ENCODE measurements at places on chromosomes 5 and 9.

GRCh38 chr5:19920761-19921160 lies 67.2 kb downstream of the CDH18 start:
- DNase-seq, result no peak

DNA sequence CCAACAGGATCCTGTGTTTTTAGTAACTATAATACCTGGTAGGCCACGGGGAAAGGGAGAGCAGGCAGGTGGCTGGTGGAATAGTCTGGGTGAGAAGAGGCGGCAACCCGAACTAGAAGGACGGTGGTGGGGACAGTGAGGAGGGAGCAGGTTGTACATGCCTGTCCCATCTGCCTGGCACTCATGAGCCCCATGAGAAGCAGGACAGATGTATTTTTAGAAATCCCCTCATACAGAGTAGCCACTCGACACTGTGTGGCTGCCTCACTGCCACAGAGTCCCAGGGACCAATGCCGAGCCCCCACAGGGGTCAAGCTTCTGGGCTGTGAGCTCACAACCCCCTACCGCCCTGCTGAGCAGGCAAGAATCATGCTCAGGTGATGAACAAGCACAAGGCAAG lies 136.6 kb downstream of the SEC61B start:
- no peak for DNase-seq

GRCh38 chr5:17991775-17992174 lies 357.5 kb downstream of the TAF11L14 start:
- DNase-seq, result no peak

DNA sequence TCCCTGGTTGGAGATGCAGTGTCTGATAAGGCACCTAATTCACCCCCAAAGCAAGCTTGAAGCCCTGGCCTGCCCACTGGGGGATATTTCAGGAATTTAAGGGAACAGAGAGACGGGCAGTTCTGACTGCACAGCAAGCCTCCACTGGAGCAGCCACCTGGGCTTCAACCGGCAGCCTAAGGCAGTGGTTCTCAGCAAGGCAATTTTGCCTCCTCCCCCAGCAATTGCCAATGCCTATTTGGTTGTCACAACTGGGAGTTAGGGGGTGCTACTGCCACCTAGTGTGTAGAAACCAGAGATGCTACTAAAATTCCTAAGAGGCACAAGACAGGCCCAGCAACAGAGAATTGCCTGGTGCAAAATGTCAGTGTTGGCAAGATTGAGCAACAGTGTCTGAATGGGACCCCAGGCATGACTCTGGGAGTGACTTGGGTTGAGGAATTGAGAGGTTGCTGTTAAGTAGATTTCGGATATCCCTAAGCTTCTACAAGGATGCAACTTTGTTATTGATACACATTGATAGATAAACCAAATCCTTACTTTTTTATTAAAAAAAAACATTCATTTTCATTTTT lies 58.7 kb upstream of the CTSL start:
- DNase-seq, result peak; percentile 64

DNA sequence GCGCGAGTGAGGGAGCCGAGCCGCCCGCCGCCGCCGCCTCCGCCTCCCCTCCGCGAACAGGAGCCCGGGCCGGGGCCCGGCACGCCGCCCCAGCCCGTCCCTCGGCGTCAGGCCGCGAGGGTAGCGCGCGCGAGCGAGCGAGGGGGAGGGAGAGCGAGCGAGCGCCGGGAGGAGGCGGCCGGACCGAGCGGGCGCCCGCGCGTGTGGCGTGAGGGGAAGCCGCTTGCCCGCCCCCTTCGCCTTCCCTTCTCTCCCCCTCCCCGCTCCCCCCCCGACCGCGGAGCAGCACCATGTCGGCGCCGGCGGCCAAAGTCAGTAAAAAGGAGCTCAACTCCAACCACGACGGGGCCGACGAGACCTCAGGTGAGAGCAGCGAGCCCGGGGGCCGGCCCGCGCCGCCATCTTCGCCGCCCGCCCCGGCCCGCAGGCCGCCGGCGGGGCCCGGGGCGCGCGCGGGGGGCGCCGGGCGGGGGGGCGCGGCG lies 312 bp downstream of the SET start:
- no peak for DNase-seq

DNA sequence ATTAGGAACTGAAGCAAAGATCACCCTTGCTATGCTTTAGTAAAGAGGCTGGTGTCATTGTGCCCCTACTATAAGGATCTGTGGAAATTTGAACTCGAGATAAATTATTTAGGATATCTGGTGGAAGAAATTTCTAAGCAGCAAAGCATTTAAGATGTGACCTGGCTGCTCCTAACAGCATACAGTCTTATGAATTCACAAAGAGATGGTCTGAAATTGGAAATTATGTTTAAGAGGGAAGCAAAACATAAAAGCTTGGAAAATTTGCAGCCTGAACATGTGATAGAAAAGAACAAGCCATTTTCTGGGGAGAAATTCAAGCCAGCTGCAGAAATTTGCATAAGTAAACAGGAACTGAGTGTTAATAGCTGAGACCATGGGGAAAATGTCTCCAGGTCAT lies 223.7 kb downstream of the FBXO4 start:
- DNase-seq, result no peak

DNA sequence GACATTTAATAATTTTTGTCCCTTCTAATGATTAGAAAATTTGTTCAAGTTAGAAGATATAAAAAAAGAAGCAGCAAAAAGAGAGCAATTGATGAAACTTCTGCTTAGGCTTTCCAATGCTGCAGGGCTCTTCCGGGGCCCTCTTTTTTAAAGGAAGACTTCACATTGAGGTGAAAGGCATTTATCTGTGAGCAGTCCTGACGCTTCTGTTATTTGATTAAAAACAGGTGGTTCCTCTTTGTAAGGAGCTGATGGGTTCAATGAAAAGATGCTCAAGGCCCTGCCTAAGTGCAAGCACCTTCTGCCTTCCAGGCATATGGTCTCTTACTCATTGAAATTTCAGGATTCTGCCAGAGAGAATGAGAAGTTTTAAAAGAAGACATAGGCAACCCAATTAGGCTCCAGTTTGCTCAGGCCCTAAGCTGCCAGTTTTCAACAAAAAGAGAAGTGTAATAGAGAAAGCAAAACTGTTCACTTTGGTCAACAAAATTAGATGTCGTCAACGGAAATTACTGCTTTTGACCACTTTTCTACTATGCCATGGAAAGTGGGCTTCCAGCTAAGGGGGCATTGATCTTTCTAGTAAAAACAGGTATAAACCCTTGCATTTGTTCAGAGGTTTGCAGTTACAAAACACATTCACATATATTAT lies 100.2 kb downstream of the INSYN2B start:
- DNase-seq, result peak; percentile 39

DNA sequence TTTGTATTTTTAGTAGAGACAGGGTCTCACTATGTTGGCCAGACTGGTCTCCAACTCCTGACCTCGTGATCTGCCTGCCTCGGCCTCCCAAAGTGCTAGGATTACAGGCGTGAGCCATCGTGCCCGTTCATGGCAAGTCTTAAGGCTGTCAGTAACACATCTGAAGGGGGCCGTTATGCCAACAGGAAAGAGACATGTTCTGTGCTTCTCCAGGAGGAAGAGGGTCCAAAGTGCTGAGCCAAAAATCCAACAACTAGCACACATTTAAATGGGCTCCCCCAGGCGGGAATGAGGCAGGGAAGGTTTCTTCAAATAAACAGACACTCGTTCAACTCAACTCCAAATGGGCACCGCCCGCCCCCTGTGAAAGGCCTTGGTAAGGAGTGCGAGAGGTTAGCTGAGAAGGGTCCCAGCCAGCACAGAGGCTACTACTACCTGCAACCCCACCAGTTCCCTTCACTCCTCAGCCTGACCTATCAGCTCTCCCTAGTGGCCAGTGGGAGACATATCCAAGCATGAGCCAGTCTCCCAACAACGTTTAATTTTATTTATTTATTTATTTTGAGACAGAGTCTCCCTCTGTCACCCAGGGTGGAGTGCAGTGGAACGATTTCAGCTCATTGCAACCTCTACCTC lies 84.1 kb upstream of the DMRT1 start:
- DNase-seq, result peak; percentile 20

DNA sequence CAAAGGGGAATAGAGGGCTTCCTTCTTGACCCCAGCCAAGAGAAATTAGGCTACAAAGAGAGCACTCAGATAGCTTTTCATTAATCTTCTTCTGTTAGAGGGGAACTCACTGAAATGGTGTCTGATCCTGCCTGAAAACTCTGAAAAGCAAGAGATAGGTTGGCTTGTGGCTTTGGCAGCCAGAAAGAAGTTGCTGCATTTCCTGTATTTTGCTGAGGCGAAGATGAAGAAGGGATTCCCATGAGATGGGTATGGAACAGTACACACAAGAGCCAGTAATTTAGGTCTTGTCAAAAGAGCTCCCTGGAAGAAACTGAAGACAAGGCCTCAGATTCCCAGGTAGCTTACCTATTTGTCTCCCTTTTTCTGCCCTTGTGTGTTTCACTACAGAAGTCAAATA lies 120.9 kb upstream of the TARS1 start:
- no peak for DNase-seq

DNA sequence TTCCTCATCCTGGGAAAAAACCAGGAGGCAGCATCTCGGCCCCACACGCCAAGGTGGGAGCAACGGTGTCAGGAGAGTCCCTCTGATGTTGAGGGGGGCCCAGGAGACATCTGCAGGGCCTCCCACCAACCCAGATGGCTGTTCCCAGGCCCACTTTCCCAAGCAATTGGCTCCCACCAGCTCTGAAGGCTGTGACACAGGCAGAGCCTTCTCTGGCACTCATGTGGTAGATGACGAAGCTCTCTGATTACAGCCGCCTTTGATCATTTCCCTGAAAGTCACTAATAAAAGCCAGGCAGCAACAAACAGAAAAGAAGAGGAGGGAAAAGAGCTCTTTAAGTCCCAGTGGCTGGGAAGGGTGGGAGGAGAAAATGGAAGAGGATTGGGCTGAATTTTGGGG lies 226.5 kb downstream of the CDK5RAP2 start:
- DNase-seq, result no peak

DNA sequence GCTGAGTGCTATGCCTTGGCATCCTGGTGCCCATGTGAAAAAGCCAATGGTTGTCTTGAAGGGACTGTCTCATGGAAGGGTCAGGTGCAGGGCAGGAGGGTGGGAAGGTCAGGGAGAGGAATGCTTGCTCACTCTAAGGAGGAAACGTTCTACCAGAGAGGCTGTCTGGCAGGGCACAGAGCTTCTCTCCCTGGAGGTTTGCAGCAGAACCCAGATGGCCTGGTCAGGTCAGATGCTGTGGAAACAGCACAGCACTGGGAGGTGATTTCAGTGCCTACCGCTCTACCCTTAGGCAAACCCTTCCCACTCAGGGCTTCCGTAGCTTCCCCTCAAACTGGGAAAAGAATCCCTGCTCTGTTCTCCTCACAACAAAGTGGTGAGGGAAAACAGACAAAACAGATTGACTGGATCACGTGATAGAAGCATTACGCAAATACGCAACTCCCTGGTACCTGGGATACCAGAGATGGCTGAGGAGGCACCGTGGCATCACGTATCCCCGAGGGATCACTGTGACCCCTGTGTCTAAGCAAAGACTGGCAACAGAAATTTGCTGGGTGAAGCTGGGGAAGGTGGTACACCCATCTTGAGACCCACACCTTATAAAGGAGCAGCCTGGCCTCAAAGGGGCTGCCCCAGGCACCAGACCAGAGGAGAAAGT lies 3.9 kb upstream of the MGAT1 start:
- peak; percentile 49 for DNase-seq

GRCh38 chr9:127955294-127956015 lies 17.8 kb upstream of the DPM2 start:
- no peak for DNase-seq

DNA sequence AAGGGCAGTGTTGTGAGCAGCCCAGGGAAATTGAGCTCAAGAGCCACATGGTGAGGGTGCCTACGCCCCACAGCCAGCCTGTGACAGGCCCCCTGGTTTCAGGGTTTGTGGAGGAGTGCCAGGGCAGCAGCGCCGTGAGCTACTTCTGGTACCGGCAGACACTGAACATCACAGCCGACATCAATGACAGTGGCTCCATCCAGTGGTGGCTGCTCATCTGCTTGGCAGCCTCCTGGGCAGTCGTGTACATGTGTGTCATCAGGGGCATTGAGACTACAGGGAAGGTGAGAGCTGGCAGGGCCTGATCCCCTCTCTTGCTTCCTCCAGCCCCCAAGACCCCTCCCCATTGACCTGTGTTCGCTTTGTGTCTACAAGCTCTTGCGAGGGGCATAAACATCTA lies 10.2 kb downstream of the SLC6A18 start:
- DNase-seq, result no peak

DNA sequence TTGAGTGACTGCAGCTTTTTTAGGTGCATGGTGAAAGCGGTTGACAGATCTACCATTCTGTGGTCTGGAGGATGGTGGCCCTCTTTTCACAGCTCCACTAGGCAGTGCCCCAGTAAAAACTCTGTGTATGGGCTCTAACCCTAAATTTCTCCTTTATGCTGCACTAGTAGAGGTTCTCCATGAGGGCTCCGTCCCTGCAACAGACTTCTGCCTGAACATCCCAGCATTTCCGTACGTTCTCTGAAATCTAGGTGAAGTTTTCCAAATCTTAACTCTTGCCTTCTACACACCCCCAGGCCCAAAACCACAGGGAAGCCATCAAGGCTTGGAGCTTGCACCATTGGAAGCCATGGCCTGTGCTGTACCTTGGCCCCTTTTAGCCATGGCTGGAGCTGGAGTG lies 1898.1 kb upstream of the NUDT12 start:
- no peak for DNase-seq

DNA sequence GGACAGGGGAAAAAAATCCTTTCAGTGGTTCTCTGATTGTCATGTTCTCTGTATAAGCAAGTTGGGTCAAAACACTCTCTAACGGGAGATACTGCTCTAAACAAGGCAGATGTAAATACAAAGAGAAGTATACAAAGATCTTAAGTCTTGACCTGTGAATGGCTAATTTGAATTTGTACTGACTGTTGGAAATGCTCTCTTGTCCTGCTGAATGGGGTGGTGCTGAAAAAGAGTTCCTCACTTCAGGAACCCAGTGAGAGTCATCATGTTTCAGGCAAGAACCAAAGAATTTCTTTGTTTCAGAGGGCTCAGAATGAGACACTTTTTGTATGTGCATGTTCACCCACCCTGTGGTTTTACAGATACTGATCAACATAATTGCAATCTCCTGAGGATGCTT lies 461.0 kb downstream of the NR2F1-AS1 start:
- no peak for DNase-seq

DNA sequence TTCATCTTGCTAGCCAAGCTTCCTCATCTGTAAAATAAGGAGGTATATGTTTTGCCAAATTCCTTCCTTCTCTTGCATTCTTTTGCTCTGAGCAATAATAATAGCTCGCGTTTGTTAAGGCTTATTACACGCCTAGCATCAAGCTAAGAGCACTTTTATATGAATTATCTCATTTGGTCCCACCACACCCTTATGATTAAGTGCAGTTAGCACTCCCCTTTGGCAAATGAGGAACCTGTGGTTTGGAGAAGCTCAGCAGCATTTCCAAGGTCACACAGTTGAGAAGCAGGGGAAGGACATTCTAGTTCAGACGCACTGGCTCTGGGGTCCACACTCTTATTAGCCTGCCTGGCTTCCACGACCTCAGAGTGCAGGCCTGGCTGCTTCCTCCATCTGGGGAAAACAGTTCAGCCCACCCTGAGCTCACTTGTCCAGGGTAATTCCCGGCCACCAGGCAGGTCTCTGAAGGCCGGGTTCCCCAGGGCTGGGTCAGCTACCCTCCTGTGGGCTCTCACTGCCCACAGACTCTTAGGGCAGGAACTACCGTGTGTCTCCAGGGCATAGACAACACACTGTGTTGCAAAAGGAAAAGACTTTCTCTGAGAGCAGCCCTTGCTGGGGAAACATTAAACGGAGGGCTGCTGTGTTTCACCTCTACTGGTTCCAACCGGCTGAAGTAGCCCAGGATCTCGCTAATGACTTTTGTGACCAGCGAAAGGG lies 9.9 kb upstream of the FBP1 start:
- DNase-seq, result peak; percentile 92

GRCh38 chr9:103731541-103731940 lies 362.6 kb upstream of the SMC2 start:
- DNase-seq, result no peak

Data from inflammatory macrophage (primary cell).